Small intestine (tissue), 16 donors: ENCODE measurements at places on chromosomes 5 and 9. TPM values are rescaled to one million over a fixed set of nuclear protein-coding genes. Genes with fewer than 3 reads are reported as not detected.

Gene DMRT3
- polyA plus RNA-seq: not detected

Gene SLC6A7
- polyA plus RNA-seq: 2.6 TPM

Gene RICTOR
- 20.2 TPM for polyA plus RNA-seq

GRCh38 chr9:136216541-136217244 lies 11.8 kb upstream of the LHX3 start:
- H3K4me1 ChIP-seq: no peaks in the 10 kb centered on the region
- H3K36me3 ChIP-seq: peaks cover 86% of the 10 kb centered on the region
- H3K4me3 ChIP-seq: no peak overlapping the region
- H3K27me3 ChIP-seq: no peaks in the 10 kb centered on the region
- H3K27ac ChIP-seq: no peak overlapping the region

Gene MGAT1
- polyA plus RNA-seq: 65.9 TPM

DNA sequence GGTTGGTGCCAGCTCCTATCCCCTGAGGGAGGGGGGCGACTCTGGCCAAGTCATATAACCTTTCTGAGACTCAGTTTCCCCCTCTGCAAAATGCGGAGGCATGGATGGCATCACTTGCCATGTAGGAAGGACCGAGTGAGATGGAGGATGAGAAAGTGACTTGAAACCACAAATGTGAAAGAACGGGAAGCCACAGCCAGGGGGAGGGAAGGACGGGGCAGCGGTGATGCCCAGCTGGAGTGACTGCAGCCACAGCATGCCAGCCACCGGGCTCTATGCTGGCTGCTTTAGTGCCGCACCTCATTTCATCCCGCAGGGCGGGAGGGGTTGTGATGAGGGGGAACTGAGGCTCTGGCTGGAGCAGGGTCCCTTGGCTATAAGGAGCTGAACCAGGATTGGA lies 74.5 kb downstream of the HMCN2 start:
- DNase-seq: no peak
- no peak overlapping the region for H3K4me3 ChIP-seq
- no peaks in the 10 kb centered on the region for H3K4me1 ChIP-seq
- H3K27ac ChIP-seq: no peak overlapping the region
- no peaks in the 10 kb centered on the region for H3K36me3 ChIP-seq
- peaks cover 3% of the 10 kb centered on the region for H3K27me3 ChIP-seq

Gene GNA14
- polyA plus RNA-seq: 3.8 TPM

- H3K4me1 ChIP-seq: peaks cover 4% of the 10 kb centered on the region
- no peak for DNase-seq
- H3K27me3 ChIP-seq: no peaks in the 10 kb centered on the region
These were observed 239.1 kb downstream of the ENC1 start for GRCh38 chr5:74401281-74401945.
